ENCODE measurements at places on chromosomes 7 and 10.

GRCh38 chr10:54866666-54867065, 65.6 kb upstream of the PCDH15 start:
- no peak for DNase-seq

GRCh38 chr7:28037220-28038010, 143.2 kb downstream of the JAZF1 start:
- DNase-seq, result no peak

DNA sequence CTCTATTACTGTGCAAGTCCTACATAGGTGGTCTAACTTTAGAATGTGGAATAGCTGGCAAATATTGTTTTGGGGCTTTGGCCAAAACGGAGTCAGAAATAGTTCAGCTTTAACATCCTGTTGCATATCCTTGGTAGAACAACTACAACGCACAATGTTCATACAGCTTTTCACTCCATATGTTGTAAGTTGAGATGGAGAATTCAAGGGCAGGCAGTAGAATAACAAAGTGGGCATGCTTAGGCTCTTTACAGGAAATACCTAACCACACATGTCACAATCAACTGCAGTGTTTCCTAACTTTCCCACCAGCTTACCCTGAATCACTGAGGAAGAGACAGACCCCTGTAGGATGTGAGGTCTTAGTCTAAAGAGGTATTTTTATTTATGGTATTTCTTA, 122.3 kb downstream of the PPP1R3A start:
- no peak for DNase-seq

- no peak for DNase-seq
These were observed 285.4 kb upstream of the GLI3 start for GRCh38 chr7:42522227-42522991.

DNA sequence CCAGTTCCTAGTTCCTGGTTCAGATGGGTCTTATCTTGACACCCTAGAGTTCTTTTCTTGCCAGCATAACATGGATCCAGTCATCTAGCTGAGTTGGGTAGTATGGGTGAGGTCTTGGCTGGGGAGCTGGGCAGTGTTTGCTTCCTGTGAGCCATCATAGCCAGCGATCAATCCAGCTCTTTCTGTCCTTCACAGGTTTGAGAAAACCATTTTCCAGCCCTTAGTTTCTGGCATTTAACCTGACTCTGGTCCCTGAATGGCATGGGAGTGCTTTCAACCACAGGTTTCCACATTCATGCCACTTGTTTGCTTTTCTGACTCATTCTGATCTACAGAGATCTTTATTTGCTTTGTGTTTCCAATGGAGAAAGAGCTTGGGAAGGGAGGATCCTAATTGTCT, 8.6 kb downstream of the SLC13A1 start:
- DNase-seq, result no peak

DNA sequence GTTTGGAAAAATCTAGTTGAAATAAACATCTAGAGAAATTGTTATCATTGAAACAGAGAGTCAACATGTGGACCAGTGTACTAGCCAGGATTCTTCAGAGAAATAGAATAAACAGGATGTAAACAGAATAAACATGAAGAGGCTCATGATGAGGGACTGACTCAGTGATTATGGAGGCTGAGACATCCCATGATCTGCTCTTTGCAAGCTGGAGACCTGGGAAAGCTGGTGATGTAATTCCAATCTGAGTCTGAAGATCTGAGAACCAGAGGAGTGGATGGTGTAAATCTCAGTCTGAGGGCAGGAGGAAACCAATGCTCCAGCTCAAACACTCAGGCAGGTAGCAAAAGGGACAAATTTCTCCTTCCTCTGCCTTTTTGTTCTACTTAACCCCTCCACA, 62.9 kb upstream of the FAM180A start:
- DNase-seq, result no peak

GRCh38 chr7:31134246-31135188, 82.4 kb downstream of the ADCYAP1R1 start:
- no peak for DNase-seq

DNA sequence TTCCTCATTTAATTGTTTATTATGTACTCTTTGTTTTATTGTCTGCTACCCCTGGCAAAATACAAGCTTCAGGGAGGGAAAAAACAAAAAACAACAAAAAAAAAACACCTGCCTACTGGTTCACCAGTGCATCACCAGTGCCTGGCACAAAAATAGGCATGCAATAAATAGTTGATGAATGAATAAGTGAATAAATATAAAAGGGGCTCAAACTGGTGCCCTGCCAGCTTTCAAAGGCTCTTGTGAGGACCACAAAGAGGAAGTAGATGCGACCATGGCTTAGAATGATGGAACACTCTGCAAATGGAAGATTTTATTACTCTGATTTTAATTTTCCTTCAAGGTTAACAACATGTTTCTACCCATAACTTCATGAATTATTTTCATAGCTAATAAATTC, 213.0 kb upstream of the INHBA start:
- DNase-seq, result no peak

DNA sequence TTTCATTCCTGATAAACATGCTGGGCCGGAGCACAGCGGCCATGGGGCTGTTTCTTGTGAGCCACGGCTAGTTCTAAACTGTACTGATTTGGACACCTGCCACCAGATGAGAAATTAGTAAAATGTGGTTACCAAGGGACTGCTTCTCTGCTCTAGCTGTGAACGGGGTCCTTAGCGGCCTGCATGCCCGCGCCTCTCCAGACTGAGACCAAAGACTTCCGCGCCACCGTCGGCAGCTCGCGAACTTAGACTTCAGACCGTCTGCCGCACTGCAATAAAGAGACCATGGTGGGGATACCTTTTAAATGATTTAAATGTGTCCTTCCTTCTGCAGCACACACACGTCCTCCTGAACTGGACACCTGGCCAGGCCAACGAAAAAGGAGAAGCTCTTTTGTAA, 116.4 kb downstream of the BMS1 start:
- DNase-seq, result no peak

DNA sequence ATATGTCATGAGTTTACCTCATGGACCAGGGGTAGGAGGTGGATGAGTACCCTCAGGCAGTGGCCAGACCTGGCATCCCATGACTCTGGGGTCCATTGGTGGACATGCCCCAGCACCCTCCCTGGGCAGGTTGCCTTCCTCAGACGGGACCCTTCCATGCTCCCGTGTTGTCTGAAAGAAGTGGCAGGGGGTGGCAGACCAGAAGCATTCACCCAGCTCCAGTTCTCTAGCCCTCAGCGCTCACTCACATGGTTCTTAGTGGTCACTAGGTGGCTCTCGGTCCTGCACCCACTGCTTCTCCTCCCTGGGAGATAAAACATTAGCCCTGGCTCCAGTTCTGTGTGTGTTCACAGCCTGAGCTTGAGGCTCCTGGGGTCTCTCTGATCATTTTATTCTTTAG, 6.0 kb downstream of the RBP3 start:
- DNase-seq, result no peak

GRCh38 chr7:80991654-80992053, 72.8 kb upstream of the SEMA3C start:
- DNase-seq, result no peak

DNA sequence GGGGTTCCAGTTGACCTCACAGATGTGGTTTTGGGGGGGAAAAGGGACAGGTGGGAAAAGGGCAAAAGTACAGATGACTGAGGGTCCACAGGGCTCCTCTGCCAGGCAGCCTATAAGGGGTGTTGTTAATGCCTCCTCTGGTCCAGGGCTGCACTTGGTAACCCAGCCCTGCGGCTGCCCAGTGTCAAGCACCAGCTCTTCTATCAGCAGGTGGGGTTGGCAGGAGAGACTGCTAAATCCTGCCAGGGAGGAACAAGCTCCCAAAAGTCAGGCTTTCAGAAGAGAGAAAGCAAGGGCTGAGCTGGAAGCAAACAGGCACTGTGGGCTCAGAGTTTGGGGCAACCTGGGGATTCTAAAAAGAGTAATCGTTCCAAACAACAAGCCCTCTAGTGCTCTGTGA, 39.1 kb downstream of the LRRC20 start:
- no peak for DNase-seq

GRCh38 chr7:2196381-2197378, 36.1 kb downstream of the MAD1L1 start:
- DNase-seq, result no peak

DNA sequence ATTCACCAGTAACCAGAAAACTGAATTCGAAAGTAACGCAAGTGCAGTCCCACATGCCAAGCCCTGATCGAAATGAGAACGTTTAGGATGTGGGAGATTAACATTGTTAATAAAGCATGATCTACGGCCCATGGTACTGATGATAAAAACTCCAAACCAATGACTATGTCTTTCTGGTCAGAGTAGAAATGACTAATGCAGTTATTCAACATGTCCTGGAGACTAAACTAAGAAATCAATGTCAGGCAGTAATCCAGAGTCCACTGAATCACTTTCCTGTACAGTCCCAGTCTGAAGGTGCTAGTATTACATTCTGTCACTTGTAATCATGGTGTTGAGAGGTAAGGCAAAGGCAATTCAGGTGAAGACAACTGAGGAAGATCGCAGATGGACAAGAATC, 14.4 kb downstream of the NPSR1 start:
- no peak for DNase-seq

GRCh38 chr7:8747338-8747737, 313.9 kb downstream of the NXPH1 start:
- DNase-seq, result no peak

DNA sequence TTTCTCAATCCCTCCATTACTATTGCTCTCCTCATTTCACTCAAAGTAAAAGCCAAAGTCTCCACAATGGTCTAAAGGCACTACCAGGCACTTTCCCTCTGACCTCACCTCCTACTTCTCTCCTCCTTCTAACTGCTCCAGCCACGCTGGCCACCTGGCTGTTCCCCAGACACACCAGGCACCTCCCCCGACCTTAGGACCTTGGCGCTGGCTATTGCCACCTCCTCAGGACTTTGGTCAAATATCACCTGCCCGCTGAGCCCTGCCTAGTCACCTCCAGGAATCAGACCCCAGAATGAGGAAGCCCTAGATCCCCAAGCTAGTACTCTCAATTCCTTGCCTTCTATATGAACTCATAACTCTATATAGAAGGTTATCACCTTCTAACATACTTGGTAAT, 66.2 kb upstream of the STEAP1B start:
- no peak for DNase-seq

- no peak for DNase-seq
These were observed 8.9 kb upstream of the TMED4 start for GRCh38 chr7:44590910-44591309.

GRCh38 chr7:131363719-131364118, 36.0 kb downstream of the MKLN1 start:
- no peak for DNase-seq

DNA sequence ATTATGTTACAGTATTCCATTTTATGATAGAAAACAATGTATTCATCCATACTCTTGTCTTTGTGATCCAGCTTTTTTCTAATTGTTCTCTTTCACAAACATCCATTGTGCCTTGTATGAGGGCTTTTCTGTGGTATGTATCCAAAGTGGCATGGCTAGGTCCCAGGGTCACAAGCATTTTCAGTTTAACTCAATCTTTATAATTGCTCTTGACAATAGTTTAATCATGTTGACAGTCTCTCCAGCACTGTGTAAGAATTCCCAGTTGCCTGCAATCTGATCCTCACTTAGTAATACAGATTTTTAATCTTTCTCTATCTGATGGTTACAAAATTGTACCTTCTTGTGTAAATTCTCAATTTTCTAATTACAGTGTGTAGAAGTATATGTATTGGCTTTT, 533.4 kb downstream of the NEBL start:
- no peak for DNase-seq

Measured in left renal cortex interstitium (tissue), 4 donors.